ENCODE measurements at places on chromosomes 6 and 20.

DNA sequence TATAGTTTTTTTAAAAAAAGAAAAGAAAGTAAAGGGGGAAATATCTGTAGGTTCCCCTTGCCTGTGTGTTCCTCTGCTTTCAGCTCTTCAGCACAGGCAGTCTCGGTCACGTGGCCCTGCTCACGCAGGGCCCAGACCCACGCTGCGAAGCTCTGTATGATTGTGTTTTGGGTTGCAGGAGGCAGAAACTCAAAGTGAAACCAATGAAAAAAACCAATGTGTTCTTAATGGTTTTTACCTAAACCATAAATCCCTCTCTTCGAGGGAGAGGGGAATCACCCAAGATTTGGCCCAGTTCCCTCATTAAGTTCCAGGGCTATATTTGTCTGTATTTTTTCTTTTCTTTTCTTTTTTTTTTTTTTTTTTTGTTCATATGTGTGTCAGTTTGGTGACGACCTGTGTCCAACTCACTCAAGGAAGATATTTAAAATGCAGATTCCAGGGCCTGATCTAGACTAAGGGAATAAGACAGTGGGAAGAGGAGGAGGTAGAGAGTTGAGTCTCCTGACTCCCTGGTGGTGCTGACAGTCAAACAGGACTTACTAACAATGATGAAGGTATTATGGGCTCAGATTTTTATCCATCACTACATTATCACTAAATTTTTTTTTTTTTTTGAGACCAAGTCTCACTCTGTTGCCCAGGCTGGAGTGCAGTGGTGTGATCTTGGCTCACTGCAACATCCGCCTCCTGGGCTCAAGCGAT, 33.8 kb upstream of the RREB1 start:
- H3K36me3 ChIP-seq = no peaks in the 10 kb centered on the region
- no peaks in the 10 kb centered on the region for H3K27me3 ChIP-seq

DNA sequence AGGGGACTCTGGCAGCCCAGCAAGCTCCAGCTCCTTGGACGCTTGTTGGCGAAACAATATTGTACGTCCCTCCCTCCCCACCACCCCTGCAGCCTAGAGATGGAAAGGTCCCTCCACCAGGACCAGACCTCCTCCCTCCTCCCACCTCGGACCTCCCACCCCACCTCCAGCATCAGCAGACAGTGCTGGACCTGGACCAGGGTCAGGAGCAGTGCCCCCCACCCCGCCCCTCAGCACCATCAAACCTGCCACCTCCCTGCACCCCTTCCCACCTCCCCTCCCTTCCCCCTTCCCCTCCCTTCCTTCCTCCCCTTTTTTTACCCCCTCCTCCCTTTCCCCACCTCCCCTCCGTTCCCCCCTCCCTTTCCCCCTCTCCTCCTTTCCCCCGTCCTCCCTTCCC, 98.4 kb downstream of the TAF4 start:
- H3K4me3 ChIP-seq = no peak overlapping the region
- DNase-seq = peak; percentile 31
- H3K27me3 ChIP-seq = no peaks in the 10 kb centered on the region
- no peaks in the 10 kb centered on the region for H3K4me1 ChIP-seq
- no peak overlapping the region for H3K27ac ChIP-seq

- no peak for DNase-seq
- H3K4me3 ChIP-seq = no peak overlapping the region
- no peaks in the 10 kb centered on the region for H3K36me3 ChIP-seq
- no peaks in the 10 kb centered on the region for H3K27me3 ChIP-seq
These were observed 6.0 kb downstream of the PCMT1 start for GRCh38 chr6:149755300-149756260.

GRCh38 chr6:21587961-21588480, 5.5 kb upstream of the SOX4 start:
- H3K27ac ChIP-seq = peak overlapping the region; percentile 64
- no peaks in the 10 kb centered on the region for H3K27me3 ChIP-seq
- no peaks in the 10 kb centered on the region for H3K36me3 ChIP-seq
- peaks cover 8% of the 10 kb centered on the region for H3K4me1 ChIP-seq
- peak; percentile 88 for DNase-seq

- no peak for DNase-seq
- no peaks in the 10 kb centered on the region for H3K36me3 ChIP-seq
- H3K4me3 ChIP-seq = no peak overlapping the region
- H3K27me3 ChIP-seq = no peaks in the 10 kb centered on the region
- H3K4me1 ChIP-seq = no peaks in the 10 kb centered on the region
- H3K27ac ChIP-seq = no peak overlapping the region
These were observed 140.8 kb downstream of the FARS2 start for GRCh38 chr6:5401845-5402738.

- no peak for DNase-seq
- no peak overlapping the region for H3K4me3 ChIP-seq
- H3K27me3 ChIP-seq = no peaks in the 10 kb centered on the region
- no peak overlapping the region for H3K27ac ChIP-seq
- H3K4me1 ChIP-seq = peaks cover 47% of the 10 kb centered on the region
- no peaks in the 10 kb centered on the region for H3K36me3 ChIP-seq
These were observed 12.0 kb downstream of the TRAM2 start for GRCh38 chr6:52564856-52565255.

- H3K4me1 ChIP-seq = peaks cover 3% of the 10 kb centered on the region
- no peak overlapping the region for H3K27ac ChIP-seq
- no peaks in the 10 kb centered on the region for H3K27me3 ChIP-seq
- no peak overlapping the region for H3K4me3 ChIP-seq
- peak; percentile 64 for DNase-seq
These were observed 143.1 kb downstream of the DTNBP1 start for GRCh38 chr6:15519681-15520080.

GRCh38 chr20:1169224-1169623, 15.6 kb downstream of the TMEM74B start:
- no peak overlapping the region for H3K27ac ChIP-seq
- peaks cover 73% of the 10 kb centered on the region for H3K36me3 ChIP-seq
- DNase-seq = no peak
- no peaks in the 10 kb centered on the region for H3K4me1 ChIP-seq
- H3K27me3 ChIP-seq = no peaks in the 10 kb centered on the region

- peaks cover 56% of the 10 kb centered on the region for H3K4me1 ChIP-seq
- peak overlapping the region; percentile 82 for H3K27ac ChIP-seq
These were observed 529 bp upstream of the ENPP4 start for GRCh38 chr6:46129291-46129628.

GRCh38 chr6:16332175-16332542, 93.8 kb downstream of the GMPR start:
- H3K27ac ChIP-seq = no peak overlapping the region
- H3K27me3 ChIP-seq = no peaks in the 10 kb centered on the region
- peaks cover 17% of the 10 kb centered on the region for H3K4me1 ChIP-seq
- peaks cover 11% of the 10 kb centered on the region for H3K36me3 ChIP-seq
- no peak overlapping the region for H3K4me3 ChIP-seq

DNA sequence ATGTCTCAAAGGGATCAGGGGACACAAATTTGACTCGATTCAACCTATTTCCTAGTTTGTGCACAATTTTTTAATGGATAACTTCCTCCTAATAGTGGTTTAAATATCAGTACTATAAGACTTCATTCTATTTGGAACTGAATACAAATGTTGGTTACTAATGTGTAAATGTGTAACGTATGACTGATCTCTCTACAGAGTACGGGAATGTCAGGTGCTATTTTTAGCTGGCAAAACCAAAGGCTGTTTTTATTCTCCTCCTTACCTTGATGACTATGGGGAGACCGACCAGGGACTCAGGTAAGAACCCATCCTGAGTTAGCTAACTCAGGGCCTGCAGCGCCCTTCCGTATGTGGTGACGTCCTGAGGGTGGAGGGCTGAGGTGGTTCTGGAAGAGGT, 33.0 kb downstream of the PRPH2 start:
- H3K4me1 ChIP-seq = peaks cover 13% of the 10 kb centered on the region
- no peak overlapping the region for H3K4me3 ChIP-seq
- no peaks in the 10 kb centered on the region for H3K27me3 ChIP-seq
- H3K27ac ChIP-seq = peak overlapping the region; percentile 55
- no peak for DNase-seq

DNA sequence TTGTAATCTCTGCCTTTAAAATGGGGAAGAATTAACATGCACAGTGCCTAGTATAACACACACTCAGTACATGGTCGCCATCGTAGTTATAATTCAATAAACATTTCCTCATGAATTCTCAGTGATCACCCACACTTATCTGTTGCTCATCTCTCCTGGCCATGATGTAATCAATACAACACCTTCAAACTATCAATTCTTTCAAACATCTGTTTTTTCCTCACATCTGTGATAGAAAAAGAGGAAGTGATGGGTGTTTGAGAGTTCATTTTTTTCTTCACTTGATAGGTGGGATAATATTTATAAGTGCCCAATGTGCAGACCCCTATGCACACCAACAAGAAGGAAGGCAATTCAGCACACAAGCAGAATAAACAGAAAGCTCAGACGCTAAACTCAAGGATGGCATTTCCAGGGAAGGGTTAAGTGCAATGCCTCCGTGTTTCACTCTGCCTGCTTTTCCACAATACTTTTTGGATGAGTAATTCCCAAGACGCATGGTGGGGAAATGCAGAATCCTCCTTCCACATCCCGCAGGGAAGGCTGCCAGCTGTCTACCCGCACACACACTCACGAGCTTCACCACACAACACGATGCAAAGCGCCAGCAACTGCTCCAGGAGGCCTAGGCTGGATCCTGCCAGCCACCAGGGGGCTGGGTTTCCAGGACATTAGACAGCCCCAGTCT, 100.3 kb downstream of the GMPR start:
- no peaks in the 10 kb centered on the region for H3K36me3 ChIP-seq
- no peaks in the 10 kb centered on the region for H3K27me3 ChIP-seq
- no peaks in the 10 kb centered on the region for H3K4me1 ChIP-seq
- DNase-seq = no peak
- H3K27ac ChIP-seq = no peak overlapping the region

GRCh38 chr20:1766731-1767130, 109.2 kb upstream of the SIRPG start:
- DNase-seq = no peak
- H3K36me3 ChIP-seq = no peaks in the 10 kb centered on the region
- H3K4me1 ChIP-seq = peaks cover 3% of the 10 kb centered on the region

DNA sequence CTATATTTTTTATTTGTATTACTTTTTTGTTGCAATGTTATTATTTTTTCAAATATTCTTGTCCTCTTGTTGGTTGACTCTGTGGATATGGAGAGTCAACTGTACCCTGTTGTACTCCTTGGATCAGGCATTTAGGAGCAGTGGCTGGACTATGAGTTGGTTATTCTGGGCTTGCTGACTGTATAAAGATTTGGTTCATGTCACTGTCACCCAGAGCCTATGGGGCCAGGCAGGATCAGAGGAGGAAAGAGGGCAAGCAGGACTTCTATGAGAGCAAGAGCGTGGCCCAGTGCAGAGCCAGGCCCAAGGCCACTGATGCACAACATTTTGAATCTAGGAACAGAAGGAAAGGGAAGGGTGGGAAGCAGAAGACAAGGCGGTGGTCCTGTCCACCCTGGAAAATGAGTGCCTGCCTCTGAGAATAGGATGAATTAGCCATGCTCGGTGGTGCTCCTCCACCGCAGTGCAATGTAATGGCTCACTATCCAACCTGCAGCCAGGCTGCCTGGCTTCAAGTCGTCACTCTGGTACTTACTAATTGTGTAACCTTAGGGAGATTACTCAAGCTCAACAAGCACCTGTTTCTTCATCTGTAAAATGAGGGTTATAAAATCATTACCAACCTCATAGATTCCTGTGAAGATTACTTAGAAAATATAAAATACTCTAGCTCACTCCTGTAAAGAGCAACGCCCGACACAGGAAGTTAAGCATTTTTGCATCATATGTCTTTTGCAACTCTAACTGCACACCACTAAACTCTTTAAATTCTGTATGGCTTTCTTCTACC, 192.1 kb downstream of the KCNQ5 start:
- no peak for DNase-seq
- H3K4me1 ChIP-seq = no peaks in the 10 kb centered on the region
- no peak overlapping the region for H3K27ac ChIP-seq
- no peaks in the 10 kb centered on the region for H3K36me3 ChIP-seq
- no peaks in the 10 kb centered on the region for H3K27me3 ChIP-seq

DNA sequence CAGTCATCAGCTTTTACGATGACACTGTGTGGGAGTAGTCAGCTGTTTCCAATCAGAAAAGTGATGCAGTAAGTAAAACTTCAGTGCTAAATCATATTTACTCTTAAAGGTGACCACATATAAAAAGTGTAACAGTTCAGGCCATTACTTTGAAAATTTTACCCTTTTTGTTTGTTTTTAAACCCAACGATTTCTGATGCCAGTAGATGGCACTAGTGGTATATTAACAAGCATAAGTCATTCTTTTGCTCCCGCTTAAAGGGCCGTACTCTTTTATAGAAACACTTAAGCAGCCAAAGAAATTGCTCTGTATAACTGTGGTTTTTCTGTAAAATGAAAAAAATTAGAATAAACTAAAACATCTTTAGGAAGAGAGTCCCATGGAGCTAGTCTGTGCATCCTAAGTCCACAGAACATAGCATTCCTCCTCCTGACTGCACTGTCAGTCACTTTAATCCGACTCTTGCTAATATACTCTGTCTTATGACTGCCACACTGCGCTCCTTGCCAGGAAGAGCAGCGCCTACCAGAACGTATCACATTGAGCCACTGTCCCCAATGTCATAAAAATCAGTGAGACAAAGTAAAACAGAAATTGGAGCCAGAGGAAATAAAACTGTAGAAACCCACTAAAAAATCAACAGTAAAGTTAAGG, 25.0 kb downstream of the HEBP2 start:
- no peak for DNase-seq
- H3K36me3 ChIP-seq = no peaks in the 10 kb centered on the region
- H3K27ac ChIP-seq = no peak overlapping the region
- H3K4me1 ChIP-seq = no peaks in the 10 kb centered on the region
- H3K4me3 ChIP-seq = no peak overlapping the region
- no peaks in the 10 kb centered on the region for H3K27me3 ChIP-seq

DNA sequence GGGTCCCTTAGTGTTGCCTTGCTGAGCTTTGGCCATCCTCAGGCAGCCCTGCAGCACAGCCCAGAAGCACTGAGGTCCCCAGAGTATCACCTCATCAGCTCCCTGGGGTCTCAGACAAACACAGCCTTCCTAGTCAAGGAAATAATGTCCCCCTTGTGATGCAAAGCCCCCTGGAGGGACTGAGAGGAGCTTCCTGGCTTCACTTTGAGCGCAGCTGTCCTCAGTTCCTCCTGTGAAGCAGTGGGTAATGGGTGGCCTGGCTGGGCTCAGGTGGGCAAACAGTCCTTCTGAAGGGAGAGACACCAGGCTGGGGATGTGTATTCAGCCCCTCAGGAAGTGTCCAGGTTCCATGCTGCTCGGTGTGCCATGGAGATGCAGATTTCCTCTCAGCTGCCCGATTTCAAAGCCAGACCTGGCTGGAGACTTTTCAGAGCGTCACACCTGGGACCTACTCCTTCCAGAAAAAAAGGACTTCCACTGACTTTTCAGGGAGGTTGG, 79.2 kb upstream of the FOXA2 start:
- H3K4me1 ChIP-seq = no peaks in the 10 kb centered on the region
- H3K27me3 ChIP-seq = no peaks in the 10 kb centered on the region
- no peak overlapping the region for H3K27ac ChIP-seq
- no peak for DNase-seq
- H3K4me3 ChIP-seq = no peak overlapping the region

- peaks cover 20% of the 10 kb centered on the region for H3K4me1 ChIP-seq
- peaks cover 36% of the 10 kb centered on the region for H3K36me3 ChIP-seq
- H3K4me3 ChIP-seq = no peak overlapping the region
These were observed 9.2 kb upstream of the ZBTB9 start for GRCh38 chr6:33445119-33445603.
